ENCODE measurements at places on chromosomes 11 and 22. TPM values are rescaled to one million over a fixed set of nuclear protein-coding genes. Genes with fewer than 3 reads are reported as not detected.

GRCh38 chr11:96149743-96150555 lies 193.0 kb downstream of the MAML2 start:
- peak overlapping the region; percentile 98 for H3K27ac ChIP-seq
- no peak overlapping the region for H3K4me3 ChIP-seq
- H3K27me3 ChIP-seq: no peaks in the 10 kb centered on the region
- H3K4me1 ChIP-seq: peaks cover 75% of the 10 kb centered on the region
- DNase-seq: peak; percentile 87

DNA sequence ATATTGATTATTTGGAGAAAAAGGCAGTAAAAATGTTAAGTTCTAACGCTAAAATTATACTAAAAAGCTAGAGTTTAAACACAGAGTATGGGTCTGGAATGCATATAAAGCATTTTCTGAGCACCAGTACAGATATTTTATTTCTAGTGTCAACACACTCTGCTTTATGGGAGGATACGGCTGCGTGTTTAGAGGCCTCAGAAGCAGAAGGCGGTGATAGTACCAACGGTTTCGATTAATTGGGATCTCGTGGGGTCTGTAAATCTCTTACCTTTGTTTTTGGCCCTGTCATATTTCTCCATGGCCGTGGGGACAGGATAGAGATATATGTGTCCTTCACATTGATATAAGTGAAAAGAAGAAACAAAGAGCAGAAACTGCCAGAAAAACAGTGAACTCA lies 206.8 kb upstream of the NTM start:
- no peak overlapping the region for H3K4me3 ChIP-seq
- no peaks in the 10 kb centered on the region for H3K36me3 ChIP-seq
- H3K27ac ChIP-seq: no peak overlapping the region
- H3K4me1 ChIP-seq: no peaks in the 10 kb centered on the region

PTPRJ gene
- 10.9 TPM for total RNA-seq

BCL2L13 gene
- 86.5 TPM for total RNA-seq

ST3GAL4 gene
- total RNA-seq: 11.8 TPM

- H3K27ac ChIP-seq: no peak overlapping the region
- no peaks in the 10 kb centered on the region for H3K36me3 ChIP-seq
Measured at GRCh38 chr22:49561976-49562375, 265.7 kb downstream of the BRD1 start.

DNA sequence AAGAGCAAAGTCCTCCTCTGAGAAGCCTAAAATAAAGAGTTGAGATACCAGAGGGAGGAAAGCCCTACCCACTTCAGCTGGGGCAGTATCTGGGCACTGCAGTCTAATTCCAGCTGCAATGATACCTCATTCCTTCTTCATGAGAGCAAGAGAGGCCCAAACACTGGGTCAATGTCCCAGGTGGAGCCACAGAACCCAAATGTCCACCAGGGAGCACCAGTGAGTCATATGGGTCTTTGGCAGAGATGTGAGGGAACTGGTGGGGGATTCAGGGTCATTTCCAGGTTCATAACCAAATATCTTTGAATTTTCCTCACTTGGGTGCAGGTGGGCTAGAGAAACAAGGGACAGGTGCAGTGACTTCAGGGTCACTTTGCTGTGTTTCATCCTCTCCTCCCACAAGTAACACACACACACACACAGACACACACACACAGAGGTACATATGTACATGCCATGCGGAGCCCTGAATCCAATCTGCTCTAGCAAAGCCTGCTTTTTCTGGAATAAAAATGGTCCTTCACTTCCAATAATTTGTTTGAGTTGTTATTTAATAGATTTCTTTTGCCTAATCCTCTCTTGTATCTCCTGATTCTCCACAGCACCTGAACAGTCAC lies 585.4 kb downstream of the SOX6 start:
- no peaks in the 10 kb centered on the region for H3K36me3 ChIP-seq
- no peaks in the 10 kb centered on the region for H3K4me1 ChIP-seq
- no peak overlapping the region for H3K27ac ChIP-seq
- DNase-seq: no peak

All from osteoblast (primary cell).